ENCODE measurements at places on chromosomes 11 and 22.

GRCh38 chr22:17056807-17057206 is 28.0 kb upstream of the IL17RA start:
- DNase-seq, result no peak

GRCh38 chr11:90844041-90844440 is 621.2 kb upstream of the CHORDC1 start:
- DNase-seq, result no peak

DNA sequence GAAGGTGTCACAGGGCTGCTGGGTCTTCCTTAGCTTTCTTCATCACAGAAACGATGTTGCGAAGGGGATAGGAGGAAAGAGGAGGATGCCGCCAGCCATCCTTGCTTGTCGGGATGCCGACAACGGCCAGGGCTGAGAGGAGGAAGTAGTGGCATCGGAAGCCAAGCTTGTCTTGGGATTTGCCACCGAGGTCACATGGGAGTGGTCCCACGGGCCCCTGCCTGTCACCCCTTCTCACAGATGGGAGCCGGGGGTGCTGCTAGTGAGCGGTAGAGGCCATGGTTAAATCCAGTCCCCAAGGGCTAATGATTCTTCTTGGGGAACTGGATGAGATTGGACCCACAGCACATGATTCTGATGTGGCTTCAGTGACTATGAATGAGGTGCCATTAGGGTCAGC is 1375.8 kb downstream of the BRD1 start:
- DNase-seq, result no peak

GRCh38 chr11:113372309-113372708 is 15.3 kb upstream of the ANKK1 start:
- peak; percentile 64 for DNase-seq

GRCh38 chr22:42716649-42717127 is 4.0 kb downstream of the A4GALT start:
- DNase-seq, result no peak

DNA sequence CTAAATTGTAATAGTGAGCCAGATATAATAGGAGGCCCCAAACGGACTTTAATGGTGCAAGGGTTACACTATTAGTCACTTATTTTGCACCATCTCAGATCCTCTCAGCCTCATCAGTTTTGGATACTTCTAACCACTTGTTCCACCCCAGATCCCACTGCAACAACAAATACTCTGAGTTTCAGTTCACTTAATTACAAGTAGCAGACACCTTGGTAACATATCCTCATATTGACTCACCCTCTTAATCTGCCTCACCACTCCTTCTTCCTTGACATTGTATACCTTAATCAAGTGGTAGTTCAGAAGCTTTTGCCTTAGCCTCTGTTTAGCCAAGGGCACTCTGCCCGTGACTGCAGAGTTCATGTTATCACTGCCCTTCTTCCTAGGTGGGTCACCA is 256.1 kb upstream of the UBASH3B start:
- DNase-seq, result no peak

GRCh38 chr11:11251394-11251970 is 101.6 kb downstream of the CSNK2A3 start:
- no peak for DNase-seq

DNA sequence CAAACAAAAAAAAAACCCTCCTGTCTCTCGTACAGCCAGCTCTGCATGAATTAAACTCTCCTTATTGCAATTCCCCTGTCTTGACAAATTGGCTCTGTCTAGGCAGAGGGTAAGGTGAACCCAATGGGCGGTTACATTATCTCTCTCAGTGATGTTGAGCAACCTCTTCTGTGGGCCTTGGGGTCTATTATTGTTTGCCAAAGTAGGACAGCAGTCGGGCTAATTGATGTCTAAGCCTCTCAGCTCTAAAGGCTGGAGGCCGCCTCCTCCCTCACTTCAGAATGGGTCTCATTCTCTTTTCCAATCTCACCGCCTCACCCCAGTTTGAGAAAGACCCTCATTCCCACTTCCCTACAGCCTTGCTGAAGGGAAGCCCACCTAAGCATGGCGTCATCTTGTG is 1.3 kb upstream of the SLC25A45 start:
- no peak for DNase-seq

GRCh38 chr11:133586903-133587517 is 54.7 kb upstream of the OPCML start:
- no peak for DNase-seq

DNA sequence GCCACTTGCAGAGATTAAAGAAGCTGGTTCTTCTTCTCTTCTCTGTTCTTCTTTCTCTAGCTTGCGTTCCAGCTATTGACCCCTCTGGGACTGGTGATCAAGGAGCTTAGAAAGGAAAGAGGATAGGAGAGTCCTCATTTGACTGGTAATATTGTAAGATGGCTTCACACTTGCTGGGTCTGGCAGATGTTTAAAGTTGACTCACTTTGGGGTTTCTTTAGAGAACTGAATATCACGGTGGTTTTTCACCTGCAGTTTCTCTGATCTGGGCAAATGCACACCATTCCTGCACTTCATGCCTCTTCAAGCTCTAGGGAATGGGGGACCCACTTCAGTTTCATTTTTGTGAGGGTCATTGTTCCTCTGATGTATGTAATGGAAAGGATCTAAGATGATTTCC is 41.8 kb upstream of the DEUP1 start:
- DNase-seq, result no peak

GRCh38 chr11:76752321-76753143 is 30.6 kb upstream of the TSKU start:
- DNase-seq, result peak; percentile 97

DNA sequence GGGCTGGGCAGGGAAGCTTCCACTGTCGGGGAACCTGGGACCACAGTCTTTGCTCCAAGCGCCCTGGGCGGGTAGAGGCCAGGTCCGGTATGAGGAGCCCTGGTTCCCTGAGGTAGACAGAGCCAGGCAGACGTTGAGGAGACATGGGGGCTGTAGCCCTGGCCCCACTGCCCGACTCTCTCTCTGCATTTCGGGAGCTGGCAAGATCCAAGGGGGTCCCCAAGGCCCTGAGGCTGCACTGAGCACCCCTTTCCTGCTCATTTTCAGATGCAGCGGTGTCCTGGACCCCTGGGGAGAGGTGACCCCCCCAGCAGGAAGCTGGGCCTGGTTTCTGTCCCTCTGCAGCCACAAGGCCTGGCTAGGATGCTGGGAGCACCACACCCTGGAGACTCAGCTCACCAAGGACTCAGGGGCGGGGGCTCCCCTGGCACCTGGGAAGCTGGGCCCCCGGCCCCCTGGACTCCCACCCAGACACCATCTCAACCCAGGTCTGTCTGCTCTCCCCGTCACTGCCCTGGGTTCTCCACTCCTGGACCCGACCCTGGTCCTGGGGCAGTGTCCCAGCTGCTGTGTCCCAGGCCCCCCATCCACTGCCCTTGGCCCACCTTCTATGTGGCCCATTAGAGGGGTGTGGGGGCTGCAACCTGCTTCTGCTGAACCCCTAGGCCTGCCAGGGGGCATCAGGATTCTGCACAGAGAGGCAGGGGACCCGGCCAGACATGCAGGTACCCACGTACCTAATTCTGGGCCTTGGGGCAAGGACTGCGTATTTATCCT is 15.0 kb upstream of the MUC6 start:
- DNase-seq, result no peak

GRCh38 chr11:61955422-61956135 is 5.4 kb downstream of the BEST1 start:
- no peak for DNase-seq

GRCh38 chr11:69419662-69420395 is 61.6 kb upstream of the LINC01488 start:
- no peak for DNase-seq

DNA sequence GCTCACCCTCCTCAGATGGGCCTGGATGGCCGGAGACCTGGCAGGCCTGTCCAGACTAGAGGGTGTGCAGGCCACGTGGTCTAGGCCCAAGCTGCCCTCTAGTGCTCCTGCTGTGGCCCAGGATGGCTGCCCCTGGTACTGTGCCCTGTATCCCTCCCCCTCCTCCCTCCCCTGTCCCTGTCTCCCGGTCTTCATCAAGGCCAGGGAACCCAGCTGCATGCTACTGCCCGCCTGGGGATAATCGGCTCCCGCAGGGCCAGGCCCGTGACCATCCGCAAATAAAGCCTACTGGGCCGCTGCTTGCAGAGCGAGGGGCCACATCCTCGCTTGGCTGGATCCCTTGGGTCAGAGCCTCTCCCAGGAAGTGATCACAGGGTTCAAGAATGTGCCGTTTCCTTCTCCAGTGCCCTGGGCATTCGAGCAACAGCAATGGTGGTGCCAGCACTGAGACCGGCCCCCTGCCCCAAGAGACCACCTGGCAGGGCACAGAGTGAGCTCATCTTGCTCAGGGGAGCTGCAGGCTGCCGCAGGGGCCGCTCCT is 51.1 kb downstream of the WNT7B start:
- DNase-seq, result no peak

DNA sequence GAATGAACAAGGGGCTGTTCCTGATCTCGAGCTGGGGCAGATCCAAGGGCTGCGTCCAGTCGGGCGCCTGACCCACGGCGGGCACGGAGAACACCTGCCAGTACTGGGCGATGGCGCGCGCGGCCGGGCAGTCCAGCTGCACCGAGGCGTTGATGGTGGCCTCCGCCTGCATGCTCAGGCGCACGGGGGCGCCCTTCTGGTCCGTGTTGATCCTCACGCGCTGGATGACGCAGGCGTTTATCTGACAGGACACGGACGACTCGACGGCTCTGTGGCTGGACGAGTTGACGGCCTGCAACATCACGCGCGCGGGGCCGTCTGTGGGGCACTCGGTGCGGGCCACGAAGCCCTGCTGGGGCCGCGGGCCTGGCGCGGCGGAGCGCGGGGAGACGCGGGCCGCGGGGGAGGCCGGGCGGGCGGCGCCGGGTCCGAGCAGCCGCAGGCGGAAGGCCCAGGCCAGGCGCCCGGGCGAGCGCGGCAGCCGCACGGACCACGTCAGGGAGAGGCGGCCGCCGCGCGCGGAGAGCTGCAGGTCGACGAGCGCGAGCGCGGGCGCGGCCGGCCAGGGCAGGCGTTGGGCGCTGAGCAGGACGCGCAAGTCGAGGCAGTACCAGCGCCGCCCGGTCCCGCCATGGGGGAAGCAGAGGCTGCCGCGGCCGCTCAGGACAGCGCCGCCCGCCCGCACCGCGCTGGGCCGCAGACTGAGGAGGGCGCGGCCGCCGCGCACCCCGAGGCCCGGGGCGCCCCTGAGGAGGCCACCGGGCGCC is 511 bp downstream of the PKDREJ start:
- DNase-seq, result no peak

- DNase-seq, result no peak
These were observed 194 bp downstream of the SF1 start for GRCh38 chr11:64778223-64778472.

DNA sequence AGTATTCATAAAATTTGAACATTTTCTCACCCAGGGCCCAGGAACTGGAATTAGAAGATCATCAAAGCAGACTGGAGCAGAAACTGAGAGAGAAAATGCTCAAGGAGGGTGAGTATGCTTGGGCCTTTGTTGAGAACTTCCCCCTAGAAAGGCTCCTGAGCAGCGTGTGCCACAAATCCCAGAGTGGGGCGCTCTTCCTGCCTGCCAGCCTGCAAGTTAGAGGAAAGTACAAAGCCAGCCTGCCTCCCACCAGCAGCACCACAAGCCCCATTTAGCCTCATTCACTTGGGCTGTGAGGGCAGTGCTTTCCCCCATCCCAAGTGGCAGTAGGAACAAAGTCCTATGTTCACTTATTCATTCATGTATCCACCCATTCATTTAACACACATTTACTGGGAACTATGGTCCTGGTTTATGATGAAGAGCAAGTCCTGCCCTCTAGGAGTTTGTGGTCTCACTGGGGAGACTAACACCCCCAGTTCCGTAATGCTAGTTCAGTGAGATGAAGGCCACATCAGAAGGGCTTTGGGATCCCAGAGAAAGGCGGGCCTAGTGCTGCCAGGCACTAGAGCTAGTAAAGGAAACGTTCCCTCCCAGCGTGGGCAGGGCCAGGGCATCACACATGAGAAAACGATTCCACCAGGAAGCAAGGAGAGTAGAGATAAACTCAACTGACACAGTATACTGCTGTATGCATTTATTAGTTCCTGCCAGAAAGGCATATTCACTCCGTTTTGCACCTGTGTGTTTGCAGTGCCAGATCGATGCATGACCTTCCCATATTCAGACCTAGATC is 22.4 kb upstream of the PARVA start:
- DNase-seq, result no peak

DNA sequence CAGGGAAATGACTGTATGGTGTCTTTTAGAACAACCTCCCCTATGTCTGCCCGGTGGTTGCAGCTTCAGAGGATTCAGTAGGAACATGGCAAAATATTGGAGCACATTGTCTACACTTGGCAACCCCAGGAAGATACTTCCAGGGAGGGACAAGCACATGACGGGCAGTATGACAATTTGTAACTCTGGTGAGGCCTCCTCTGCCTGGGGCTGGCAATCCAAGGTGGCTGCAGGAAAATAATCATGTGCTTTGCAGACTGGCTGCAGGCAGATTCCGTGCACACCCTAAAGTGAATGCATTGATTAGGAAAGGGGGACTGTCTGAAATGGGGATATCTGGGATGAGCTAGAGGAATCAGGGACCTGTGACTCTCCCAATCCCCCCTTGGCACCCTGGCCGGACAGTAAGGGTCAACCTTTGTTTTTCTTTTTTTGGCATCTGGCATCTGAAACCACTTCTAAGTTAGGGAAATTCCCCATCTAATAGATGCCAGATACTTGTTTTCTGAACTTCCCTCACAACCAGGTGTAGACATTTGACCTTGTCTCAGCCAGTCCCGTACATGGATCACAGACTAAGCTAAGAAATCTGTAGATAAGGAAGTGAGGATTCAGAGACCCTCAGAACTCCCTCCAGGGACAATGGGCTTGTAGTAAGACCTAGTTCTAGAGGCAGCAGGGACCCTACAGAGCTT is 10.5 kb upstream of the PHOX2A start:
- DNase-seq, result no peak

- DNase-seq, result no peak
These were observed 12.8 kb upstream of the PRR5 start for GRCh38 chr22:44689173-44689572.

DNA sequence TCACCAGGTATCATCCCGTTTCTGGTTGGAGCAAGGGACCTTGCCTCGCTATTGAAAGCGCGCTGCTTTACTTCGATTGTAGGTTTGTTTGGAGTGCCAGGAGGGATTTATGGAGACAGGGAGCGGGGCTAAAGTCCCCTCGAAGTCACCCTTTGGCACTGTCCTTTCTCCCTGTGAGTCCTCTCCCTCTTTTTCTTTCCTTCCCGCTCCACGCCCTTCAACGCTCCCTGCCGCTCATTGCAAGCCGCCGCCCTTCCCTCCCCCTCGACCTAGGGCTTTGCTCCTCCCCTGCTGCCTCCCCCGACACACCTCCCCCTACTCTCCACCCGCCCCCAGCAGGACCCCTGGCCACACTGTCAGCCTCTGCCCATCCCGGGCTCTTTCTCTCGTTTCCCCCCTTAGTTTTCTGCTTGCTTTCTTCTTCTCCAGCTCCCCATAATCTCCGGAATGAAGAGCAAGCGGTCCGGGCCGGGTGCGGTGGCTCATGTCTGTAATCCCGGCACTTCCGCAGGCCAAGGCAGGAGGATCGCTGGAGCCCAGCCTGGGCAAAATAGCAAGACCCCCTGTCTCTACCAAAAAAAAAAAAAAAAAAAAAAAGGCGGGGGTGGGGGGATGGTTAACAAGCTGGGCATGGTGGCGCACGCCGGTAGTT is 41.0 kb downstream of the AHNAK start:
- peak; percentile 70 for DNase-seq

GRCh38 chr11:31712851-31713250 is 98.3 kb downstream of the PAX6 start:
- DNase-seq, result no peak

Data from umbilical cord (tissue), 2 donors.